ENCODE measurements at places on chromosomes 1 and 21.

DNA sequence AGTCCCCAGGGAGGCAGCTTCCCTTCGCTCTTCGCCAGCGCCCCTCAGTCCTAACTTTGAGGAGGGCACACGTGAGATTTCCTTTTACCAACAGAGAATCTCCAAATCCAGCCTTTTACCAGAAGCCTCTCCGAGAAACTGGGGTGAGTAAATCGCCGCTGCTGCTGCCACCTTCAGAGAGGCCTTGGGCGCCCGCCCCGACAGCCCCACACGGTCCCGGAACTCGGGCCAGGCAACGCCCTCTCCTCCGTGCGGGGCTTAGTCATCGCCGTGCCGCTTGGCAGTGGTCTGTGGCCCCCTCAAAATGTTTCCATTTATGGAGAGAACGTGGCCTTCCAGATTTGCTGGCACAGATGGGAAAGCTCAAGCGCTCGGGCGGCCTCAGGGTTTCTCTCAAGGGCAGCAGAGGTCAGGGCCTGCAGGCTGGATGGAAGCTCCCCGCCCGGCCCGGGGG lies 41.4 kb upstream of the COL6A2 start:
- no peak for DNase-seq

DNA sequence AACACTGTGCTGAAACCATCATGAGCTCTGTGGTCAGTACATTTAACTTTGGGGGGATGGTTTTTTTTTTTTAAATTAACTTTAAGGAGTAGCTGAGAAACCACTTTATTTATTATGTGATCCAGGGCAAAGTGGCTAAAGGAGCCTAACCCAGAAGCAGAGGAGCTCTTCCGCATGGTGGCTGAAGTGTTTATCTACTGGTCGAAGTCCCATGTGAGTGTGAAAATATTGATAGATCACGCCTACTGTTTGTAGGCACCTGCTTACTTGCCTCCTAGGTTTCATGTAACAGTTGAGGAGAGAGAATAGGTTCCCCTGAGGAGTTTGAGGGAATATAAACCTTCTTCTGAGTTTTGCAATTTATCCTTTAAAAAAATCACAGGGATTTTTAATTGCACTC lies 181.4 kb downstream of the ZP4 start:
- DNase-seq: no peak

DNA sequence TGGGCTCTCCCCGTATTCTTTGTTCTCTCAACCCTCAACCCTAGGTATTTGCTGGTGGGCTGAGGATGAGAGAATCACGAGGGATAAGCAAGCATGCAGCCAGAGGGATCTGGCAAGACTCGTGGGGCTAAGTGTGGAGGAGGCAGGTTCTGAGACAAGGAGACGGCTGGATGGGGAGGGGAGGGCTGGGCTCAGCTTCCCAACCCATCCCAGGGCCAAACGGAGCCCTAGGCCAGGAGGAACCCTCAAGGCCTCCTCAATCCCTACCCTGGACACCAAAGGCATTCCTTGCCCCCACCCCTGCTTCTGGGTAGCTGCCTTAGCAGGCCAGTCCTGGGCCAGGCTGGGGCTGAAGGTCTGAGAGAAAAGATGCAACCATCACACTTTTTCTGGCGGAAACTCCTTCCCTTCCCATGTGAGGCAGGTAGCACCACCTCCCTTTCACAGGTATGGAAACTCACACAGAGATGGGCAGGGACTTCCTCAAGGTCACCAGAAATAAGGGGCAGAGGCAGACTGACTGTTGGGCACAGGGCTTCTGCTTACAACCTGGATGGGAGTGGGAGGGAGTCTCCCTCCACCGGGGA lies 6.2 kb downstream of the MEF2D start:
- no peak for DNase-seq

DNA sequence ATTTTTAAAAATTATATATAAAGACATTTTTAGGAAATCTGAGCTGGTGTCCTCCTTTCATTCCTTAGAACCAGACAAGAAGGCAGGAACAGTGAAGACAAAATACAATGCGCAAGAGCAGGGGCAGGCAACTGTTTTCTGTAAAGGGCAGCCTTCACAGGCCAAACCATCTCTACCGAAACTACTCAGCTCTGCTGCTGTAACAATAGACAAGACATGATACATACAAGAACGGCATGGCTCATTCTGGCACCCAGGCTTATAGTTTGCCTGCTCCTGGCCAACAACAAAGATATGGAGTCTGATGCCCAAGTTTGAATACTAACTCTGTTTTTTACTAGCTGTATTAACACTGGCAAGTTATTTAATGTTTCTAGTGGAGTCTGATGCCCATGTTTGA lies 232.0 kb downstream of the SMYD3 start:
- DNase-seq: no peak

DNA sequence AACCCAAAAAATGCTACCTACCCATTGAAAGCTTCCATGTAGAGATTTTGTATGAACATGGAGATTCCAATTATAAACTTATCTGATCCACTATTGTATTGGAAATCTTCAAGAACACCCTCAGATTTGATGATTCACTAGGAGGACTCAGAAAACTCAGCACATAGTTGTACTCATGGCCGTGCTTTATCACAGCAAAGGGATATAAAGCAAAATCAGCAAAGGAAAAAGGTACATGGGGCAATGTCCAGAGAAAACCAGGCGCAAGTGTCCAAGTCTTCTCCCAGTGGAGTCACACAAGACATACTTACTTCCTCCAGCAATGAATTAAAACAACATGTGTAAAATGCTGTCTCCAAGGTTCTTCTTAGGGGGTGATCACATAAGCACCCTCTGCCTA lies 28.9 kb downstream of the ABL2 start:
- no peak for DNase-seq
